ENCODE measurements at places on chromosomes 7 and 10.

- peak; percentile 26 for DNase-seq
These were observed 188.5 kb downstream of the TMEM178B start for GRCh38 chr7:141262101-141263090.

GRCh38 chr7:95917634-95918033, 145.3 kb downstream of the DYNC1I1 start:
- DNase-seq: no peak

GRCh38 chr10:103478671-103479070, 369 bp downstream of the CALHM3 start:
- no peak for DNase-seq

DNA sequence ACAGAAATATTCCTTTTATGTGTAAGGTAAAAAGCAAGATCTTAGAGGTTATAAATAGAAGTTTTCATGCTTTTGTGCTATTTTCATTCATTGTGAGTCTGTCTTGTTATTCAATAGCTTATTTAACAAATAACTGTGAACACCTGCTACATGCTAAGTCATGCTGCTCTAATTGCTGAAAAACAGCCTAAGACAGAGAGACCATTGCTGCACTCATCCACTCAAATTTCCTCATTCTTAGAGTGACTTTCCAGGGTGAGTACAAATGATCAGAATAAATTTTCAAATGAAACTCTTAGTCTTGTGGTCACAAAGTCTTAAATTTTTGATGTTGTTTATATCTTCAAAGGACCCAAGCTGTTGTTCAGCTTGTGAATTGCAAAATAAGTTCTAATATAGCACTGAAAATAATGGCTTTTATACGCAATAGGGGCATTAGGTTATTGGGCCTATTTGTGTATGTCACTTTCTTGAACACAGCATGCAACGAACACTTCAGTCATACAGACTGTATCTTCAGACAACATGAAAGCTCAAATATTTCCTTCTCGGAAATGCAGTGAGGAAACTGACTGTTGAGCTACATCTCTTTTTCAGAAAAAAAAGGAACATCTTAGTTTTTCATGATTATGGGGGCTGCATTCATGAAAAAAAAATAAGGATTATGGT, 247.9 kb upstream of the PCDH15 start:
- no peak for DNase-seq

DNA sequence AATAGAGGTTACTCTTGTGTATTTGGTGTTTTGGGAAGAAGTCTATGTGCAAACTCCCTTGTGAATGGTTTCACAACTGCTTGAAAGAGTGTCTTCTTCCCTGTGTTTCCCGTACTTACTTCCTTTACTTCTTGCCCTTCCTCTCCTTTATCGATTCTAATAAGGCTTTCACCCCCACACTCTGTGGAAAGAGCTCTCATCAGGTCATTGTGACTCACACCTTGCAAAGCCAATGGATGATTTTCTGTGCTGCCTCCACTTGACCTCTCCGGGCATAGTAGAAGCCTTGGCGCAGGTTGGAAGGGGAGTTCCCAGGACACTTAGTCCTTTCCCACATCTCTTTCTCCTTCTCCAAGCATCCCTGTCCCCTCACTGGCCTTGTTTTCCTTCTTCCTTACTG, 6.2 kb upstream of the TSPAN15 start:
- peak; percentile 27 for DNase-seq

DNA sequence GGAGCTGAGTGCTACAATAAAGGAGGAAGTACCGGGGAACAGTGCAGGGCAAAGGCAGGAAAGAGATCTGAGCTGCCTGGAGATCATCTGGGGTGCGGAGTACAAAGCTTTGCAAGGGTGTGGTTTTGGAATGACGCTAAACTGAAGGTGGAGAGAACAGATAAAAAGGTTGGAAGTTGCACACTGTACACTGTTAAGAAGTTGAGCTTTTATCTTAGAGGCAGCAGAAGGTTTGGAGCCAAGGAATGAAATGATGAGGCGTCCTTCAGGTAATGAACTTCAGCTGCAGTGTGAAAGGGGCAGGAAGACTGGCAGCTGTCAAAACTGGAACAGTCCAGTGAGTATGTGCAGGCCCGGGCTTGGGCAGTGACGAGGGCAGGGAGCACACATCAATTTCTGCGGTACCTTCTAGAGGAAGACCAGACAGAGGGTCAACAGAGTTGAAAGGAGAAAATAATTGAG, 7.2 kb upstream of the ANKRD61 start:
- no peak for DNase-seq

GRCh38 chr7:135320268-135320667, 86.6 kb downstream of the STRA8 start:
- peak; percentile 33 for DNase-seq

DNA sequence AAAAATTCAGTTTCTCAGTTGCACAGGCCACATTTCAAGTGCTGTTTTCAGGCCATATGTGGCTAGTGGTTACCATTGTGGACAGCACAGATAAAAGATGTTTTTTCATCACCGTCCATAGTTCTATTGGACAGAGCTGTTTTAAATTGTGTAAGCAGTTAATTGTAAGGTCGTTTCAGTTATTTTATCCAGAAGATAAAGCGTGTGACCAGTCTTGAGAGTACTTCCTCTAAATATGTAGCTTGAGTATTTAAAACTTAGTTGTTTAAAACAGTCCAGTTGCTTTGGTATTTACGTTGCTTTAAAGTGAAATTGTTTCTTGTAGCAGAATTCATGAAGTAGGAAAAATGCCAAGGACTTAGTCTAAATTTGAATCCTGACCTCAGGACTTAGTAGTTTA, 66.9 kb downstream of the ZNRF2 start:
- no peak for DNase-seq

GRCh38 chr7:5322621-5323410, 40.1 kb downstream of the SLC29A4 start:
- DNase-seq: no peak

- DNase-seq: no peak
These were observed 138.0 kb downstream of the CDH23 start for GRCh38 chr10:71534568-71535194.

DNA sequence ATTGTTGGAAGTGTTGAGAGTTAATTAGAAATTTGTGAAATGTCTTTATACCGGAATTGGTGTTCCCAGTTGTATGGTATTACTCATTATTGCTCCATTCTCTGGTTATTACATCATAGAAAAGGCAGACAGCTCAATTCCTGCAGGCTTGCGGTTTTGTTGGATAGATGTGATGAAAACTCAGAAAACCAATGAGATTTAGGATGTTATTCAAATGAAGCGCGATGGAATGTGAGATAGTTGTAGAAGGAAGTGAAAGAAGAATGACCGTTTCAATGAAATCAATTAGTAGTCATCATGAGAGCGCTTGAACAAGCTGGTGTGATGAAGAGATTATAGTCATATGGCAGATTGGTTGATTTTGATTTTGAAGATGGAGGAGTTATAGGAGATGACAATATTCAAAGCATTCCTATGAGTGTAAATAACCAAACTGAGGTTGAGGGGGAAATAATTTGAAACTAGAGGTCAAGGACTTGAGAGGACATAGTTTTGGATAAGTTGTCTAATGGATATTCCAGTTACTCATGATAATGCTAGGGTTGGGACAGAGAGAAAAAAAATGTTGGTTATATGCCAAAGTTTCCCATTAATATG, 991.5 kb downstream of the NRG3 start:
- DNase-seq: peak; percentile 67

DNA sequence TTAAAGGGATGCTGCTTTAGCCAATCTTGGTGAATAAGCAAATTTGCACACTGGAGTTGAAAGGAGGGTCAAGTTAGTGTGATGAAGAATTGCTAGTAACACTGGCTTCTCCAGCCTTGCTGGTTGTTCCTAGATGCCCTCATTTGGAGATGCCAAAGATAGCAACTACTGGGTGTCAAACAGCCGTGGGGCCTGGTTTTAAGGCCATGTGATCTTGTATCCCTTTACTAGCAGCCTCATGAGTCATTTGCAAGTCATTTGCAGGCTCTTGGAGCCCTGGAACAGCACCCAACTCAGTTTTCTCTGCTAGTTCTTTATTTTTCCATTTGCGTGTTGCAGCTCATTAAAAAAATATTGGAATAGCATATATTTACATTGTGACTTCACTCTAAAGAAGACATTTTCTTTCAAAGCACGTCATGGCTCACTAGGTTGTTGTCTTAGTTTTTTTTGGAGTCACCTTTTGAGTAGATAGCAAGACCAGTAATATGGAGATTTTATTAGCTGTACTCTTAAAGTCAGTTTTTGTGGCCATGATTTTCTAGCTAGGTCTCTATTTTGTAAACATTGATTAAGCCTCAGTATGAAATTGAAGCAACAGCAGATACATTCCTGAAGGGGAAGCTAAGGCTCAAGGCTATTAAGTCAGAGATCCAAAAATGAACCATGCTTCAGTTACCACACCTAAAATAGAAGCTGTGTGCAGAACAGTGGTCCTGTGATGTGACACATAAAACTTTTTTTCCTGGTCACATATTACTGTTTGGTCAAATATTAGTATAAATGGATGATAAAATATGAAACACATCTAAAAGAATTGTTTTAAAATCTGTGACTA, 1.3 kb downstream of the LSMEM1 start:
- DNase-seq: peak; percentile 96

- no peak for DNase-seq
These were observed 65.8 kb downstream of the SLC18A2 start for GRCh38 chr10:117306674-117307073.

DNA sequence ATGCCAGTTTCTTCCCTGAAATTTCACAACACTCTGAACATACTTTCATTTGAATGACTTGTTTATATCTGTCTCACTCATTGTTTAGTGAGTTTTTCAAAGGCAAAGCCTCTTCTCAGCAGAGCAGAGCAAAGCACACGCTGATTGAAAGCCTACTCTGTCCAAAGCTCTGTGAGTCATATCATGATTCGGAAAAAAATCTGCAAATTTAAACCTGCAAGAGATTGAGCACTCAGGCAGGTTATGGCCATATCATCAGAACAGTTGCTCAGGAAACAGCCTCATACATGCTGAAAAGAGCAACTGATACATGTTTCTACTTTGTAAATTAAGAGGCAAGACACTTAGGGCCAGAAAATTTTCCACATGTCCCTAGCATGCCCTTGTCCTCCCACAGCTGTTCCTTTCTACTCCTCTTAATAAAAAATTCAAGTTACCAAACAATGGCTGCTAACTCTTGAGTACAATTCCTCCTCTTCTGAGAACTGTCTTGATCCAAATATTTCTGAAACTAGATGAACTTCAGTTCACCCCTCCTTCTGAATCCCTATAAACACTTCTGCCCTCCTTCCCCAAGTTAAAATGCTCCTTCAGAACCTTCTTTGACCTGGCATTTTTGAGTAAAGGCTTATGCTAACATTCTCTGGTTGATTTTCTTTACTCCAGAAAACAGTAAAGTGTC, 140.6 kb upstream of the HPS1 start:
- peak; percentile 32 for DNase-seq

DNA sequence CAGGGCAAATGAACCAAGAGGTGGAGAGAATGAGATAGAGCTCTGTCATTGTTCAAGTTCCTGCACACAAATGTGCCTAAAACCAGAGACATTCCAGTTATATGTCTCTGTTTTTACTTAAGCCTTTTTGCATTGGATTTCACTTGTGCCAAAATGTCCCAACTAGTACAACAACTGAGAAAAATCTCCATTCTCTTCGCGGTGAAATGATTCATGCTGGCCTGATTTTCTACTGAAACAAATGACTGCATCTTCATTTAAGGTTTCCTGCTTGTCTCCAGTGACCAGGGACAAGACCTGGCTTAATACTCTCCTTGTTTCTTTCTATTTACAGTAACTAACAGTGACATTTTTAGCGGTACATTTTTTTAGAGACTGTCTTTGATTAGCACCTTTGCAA, 714.9 kb downstream of the KCNMA1 start:
- DNase-seq: peak; percentile 52

DNA sequence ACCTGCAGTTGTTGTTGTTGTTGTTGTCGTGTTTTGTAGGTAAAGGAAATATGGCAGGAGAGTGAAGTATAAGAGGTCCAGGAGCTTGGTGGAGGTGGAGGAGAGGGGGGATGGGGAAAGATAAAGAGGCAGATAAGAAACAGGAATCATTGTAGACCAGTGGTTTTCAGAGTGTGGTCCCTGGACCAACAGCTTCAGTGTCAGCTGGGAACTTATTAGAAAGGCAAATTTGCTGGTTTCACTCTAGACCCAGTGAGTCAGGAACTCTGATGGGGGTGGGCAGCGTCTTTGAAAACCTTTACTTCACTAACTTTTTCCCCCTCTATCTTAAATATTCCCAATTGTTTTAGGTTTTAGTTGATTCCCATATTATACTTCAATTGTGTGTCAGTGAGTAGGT, 241.5 kb downstream of the AUTS2 start:
- no peak for DNase-seq

DNA sequence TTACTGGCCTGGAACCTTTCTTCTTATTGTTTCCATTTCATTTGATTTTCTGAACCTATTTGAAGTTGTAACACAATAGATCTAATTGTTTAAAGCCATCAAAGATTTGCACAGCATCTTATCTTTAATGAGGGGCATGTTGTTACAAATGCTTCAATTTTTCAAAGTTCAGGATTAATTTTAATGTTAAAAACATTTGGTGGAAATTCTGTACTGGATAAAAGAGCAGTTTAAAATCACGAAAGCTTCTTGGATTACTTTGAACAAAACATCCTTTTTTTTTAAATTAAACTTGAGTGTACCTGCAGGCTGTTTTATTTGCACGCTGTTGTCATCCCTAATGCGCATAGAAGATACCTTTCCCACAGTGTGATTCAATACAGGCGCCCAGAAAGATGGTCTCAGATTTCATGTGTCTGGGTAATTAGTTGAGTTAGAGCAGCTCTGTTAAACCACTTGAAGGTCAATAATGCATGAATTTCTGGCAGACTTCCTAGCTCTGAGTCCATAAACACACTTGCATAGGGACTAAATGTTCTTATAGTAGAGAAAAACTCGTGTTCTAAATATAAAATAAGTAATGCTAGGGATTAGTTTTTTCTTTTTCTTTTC, 29.3 kb upstream of the DDX50 start:
- peak; percentile 36 for DNase-seq

DNA sequence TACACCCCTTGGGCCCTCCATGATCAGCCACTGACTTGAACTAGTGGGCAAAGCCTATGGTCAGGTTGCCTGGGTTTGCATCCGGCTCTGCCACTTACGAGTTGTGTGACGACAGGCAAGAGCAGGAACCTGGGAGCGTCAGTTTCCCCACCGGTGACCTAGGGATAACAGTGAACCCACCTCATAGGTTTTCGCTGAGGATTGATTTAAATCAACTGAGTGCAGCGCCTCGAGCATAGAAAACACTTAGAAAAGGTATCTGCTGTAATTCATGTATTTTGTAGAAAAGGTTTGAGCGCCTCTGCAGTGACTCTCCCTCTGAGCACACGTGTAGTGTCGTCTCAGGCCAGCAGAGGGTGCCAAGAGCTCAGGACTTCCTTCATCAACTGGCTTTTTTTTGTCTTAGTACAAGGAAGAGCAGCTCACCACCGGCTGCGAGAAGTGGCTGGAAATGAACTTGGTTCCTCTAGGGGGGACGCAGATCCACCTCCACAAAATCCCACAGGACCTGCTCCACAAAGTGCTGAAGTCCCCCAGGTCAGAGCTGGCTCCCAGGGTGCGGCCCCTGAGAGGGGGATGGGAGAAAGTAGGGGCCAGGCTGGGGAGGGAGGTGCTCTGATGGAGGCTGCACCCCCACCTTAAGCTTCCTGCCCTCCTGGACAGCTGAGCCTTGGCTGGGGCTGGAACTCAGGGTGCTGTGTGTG, 27.7 kb downstream of the BTBD16 start:
- DNase-seq: peak; percentile 89

Data from GM23248 (cell line).